ENCODE measurements at places on chromosomes 7 and 10.
A peak's percentile ranks its signal among the peaks of the same experiment; 100 is the strongest.

- no peak for DNase-seq
Measured at GRCh38 chr10:69090685-69091084, 2.8 kb downstream of the SRGN start.

DNA sequence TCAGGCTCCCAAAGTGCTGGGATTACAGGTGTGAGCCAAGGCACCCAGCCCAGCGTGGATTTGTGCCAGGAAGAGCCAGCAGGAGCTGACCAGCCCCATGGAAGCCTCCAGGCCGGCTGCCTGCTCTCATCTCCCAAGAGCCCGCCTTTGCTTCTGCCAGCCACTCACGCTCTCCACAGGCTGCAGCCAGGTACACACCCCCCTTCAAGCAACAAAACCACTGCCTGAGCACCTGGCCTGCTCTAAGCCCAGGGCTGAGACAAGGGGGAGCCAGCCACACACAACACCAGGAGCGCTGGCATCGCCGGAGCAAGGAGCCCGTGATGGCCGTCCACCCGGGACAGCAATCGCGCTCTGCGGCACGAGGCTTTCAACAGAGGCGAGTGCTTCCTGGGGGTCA is 34.5 kb downstream of the MAD1L1 start:
- DNase-seq, result no peak

DNA sequence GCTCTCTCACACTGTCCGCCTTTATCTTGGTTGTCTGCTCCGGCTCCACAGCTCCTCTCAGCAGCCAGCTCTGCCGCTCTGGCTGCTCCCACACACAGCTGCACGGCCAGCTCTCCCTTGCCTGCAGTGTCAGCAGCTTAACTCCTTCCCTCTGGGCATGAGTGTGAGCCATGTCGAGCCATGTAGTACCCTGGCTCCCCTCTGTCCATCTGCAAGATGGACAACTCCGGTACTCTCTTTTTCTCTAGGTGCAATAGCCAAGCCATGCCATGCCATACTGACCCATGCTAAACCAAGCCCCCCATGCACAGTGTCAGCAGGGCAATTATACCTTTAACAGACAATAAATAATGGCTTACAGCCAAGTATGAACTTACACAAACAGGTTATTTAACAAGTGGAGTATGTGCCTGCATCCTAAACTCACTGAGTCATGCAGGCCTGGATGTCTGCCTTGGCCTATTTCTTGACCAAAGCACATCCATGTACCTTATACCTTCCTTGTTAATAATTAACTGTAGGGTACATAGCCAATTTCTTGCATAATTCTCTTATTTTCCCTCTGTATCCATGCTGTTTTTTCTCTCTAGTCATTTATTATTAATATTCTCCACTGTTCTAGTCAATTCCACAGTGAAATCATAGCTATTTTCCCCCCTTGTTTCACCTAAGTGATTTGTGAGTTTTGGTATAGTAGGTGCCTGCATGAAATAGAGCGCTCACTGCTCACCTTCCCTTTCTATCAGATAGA is 170.9 kb downstream of the CDK14 start:
- DNase-seq, result no peak

DNA sequence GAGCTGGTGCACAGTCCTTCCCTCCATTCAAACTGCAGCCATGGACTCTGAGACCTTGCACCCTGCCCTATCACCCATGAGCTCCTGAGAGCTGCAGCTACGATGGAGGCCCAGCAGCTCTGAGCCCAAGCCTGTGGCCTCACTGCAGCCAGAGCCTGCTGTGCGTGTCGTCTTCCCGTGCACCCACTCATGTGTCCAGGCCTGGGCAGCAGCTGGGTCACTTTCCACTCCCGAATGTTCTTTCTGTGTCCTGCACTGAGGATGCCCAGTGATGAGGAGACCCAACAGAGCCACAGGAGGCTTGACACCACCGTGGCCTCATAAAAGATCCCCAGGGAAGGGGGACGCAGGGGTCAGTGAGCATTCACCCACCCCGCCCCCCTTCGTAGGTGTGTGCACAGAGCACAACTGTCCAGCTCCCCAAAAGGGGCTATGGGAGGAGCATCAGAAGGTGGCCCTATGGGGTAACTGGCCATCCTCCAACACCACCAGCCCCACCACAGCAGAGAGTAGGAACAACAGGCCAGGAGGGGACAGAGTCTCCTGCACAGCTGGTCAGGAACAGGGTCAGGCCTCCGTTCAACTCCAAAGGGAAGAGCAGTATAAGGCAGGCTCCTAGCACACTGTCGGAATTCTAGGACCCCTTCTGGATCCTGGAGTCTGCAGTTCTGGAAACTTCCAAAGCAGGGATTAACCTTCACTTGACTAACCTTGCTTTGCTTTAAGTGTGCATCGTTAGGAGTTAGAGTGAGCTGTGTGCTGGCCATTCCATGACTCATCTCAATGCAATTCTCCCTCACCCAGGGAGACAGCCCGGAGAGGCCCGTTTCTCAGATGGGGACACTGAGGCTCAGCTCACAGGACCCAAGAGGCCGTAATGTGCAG is 52.6 kb downstream of the RASGEF1A start:
- no peak for DNase-seq

DNA sequence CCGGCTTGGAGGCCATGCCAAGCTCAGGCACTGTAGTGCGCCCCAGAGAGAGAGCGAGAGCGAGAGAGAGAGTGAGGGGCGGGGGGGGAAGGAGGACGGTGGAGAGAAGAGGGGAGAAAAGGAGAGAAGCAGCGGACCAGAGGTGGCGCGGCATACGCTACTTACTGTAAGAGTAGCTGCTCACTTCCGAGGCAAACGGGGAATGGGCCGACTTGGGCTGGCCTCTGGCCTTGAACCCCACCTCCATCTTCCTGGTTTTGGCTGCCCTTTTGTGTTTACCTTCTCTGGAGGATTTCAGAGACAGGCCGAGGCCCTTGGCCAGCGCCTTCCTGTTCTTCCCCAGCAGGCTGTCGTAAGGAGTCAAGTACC is 66.9 kb downstream of the TNRC18 start:
- DNase-seq, result no peak

DNA sequence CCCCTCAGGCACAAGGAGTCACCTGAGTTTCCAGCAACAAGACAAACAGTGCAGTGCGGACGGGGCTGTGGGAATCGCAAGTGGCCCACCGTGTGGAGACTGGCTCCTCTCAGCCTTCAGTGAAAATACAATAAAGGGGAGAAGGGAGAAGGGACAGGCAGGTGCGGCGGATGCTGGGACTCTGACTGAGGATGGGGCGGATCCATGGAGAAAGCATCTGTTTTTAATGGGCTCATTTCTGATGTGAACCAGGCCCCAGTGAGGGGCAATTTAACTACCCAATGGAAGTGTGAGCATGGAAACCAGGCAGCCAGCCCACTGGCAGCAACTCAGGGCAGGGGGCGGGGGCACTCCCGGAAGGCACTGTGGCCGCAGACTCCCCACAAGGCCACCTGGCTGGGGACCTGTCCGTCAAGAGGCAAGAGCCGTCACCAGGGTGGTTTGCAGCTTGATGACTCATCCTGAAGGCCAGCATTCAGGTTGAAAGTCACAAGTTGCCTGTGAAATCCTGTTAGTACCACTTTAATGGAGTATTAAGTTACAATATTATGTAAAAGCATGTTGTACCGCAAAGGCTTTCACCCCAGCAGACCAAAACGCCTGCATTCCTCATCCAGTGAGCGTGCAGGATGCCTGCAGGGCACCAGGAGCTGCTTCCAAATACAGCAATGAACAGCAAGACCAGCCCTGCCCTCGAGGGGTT is 476.4 kb downstream of the PTPRN2 start:
- DNase-seq, result peak; percentile 72

DNA sequence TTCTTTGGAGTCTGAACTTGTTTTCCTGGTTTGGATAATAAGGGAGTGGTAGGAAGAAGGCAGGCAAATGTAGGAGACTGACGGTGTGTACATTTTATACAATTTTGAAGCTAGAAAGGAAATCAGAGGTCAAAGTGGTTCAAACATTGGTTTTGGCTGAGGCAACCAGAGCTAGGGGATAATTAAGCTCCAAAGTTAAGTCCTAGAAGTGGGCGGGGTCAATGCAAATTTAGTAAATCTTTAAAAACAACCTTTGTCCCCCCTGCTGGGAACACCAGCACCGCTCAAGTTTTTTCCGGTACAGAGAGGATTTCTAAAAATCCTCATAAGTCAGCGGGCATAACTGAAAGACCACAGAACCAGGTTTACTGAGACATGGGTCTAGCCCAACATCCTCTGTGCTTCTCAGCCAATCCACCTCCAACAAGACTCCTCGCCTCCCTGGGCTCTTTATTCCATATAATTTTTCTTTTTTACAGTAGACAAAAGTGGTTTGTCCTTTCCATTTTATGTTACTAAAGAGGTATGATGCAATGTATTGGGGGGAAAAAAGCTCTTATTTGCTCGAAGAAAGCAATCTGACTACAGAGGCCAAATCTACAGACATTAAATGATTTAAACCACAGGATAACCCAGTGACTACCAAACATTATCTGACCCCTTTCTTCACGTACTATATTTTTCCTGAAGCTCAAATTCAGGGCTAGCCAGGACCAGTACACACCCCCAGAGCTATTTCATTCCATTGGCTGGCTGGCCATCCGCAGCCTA is 1.6 kb downstream of the GLUD1 start:
- no peak for DNase-seq

- no peak for DNase-seq
Measured at GRCh38 chr10:125363791-125364190, 203.4 kb upstream of the CTBP2 start.

DNA sequence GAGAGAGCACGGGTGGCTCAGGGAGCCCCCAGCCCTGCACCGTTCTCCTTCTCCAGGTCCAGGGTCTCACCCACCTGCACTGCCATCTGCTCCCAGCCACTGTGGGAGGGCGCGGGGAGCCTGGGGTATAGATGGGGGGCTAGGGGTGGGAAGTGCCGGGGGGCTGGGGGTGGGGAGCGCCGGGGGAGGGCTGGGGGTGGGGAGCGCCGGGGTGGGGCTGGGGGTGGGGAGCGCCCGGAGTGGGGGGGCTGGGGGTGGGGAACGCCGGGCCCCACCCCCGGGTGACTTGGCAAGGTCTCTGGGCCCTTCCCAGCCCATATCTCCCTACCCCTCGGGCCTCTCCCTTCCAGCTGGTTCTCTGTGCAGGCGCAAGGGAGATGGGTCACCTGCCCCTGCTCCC is at the start of gene GRIFIN:
Gene GRIFIN, minus strand, starts transcription at position 101 of the 400 bp plus-strand sequence. Its CDS starts 15 bp downstream, at position 86.
- DNase-seq, result no peak

DNA sequence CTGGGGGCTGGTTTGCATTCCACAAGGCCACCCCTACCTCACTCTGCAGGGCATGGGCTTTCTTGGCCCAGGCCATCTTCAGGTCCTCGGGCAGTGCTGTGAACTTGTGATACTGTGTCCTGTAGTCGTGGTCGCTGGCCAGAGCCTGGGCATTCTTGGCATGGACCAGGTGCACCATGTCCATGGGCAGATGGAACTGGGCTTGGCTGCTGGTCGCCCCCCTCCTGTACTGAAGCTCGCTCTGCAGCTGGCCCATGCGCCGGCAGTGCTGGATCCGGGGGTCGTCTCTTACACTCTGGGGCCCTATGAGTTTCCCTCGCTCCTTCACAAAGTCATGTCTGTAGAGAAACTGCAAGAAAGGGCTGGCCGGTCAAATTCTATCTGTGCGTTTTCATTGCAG is 51.7 kb downstream of the HABP2 start:
- DNase-seq, result no peak

DNA sequence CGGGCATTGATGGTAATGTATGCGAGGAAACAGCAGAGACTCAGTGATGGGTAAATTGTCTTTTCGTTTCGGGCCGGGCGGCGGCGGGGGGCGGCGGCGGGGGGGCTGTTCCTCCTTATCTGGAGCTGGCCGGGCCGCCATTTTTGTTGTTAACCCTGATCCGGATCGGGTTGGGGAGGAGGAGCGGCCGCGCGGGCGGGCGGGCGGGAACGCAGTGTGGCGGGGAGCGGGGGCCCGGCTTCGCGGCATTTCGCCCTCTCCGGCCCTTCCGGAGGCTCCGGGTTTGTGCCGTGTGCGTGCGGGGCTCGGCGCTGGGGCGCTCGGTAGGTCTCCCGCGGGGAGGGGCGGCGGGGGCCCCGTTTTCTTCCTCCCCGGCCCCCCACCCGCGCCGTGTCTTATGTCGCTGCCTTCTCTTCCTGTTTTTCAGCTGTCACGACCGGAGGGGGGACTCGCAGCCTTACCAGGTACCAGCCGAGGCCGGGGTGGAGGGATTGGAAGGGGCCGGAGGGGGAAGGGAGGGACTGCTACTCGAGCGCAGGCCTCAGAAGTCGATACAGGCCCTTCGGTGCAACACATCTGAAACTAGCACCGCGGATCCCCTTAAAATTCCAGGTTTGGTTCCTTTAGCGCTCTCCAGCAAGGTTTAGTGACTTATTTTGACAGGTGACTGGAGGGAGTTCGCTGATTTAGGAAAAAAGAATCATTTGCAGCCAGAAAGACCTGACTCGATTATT is 820 bp downstream of the WAC start:
- DNase-seq, result peak; percentile 92

DNA sequence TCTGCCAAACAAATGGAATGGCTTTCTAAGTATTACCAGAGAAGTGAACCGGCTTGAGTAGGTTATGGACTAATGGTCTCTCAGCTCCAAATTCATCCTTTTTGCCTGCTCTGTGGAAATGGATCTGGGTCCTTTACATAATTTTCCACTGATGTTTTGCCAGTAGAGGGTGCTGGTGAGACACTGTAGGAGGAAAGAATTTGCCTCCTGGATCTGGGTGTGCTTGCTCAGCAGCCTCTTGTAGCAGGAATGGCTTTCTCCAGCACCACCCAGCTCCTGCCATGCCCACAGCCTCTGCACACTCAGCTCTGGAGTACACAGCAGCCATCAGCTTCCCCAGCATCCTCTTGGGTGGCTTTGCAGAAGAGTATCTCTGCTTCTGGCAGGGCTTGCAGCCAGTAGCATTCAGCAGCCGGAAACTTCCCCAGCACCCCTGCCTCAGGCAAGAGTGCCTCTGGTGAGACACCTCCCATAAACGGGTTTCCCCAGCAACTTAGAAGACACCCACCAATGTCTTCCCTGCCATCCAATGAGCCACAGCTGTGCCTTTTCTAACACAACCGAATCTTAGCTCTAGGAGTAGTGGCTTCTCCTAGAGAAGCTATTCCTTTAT is 235.0 kb upstream of the PLPP4 start:
- no peak for DNase-seq

DNA sequence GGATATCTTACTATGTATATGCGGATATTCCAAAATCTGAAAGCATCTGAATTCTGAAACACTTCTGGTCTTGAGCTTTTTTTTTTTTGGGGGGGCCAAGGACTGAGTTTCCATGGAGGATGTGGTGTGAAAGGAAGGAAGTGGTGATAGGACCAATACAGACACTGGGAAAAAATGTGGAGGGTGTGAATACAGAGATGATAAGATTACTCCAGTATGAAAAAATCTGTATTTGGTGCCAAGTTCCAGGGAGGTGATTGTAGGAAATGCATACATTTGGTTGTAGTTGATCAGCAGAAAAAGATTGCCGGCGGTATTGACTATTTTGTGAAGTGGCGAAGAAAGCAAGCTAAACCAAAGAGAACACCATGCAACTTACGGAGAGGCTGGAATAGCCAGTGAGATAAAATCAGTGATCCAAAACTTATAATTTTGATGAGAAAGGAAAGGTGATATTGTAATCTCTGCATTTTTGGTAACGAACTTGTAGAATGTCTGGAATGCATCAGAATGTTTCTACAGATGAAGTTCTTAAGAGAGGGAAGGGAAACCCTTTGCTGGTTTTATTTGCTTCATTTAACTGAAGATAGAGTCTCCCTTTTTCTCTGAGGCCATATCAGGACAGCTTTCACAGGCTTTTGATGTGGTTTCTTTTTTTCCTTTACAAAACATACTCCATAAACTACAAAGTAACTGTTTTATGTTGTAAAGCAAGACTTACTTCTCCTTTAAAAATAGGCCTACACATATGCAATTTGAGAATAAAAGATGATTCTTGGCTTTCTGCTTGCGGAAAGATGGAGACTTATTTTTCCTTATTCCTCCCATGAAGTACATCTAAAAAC is 6.0 kb downstream of the WDR37 start:
- DNase-seq, result no peak

Measured in posterior vena cava (tissue), 2 donors.